ENCODE measurements at places on chromosomes 1 and 21.

DNA sequence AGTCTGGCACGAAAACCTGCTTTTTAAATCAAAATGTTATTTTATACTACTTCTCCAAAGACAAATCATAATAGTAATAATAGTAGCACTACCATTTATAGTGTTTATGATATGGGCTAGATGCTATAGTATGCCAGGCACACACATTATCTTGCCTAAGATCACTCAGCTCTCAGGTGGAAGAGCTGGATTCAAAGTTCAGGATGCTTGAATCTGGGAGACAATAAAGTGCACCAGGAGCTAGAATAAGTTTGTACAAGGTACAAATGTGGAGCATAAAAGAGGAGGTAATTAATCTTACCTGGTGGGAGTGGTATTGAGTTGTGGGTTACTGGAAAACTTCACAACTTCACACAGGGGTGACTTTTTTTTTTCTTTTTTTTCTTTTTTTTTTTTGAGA, 10.0 kb upstream of the ELOVL1 start:
- no peak for DNase-seq

DNA sequence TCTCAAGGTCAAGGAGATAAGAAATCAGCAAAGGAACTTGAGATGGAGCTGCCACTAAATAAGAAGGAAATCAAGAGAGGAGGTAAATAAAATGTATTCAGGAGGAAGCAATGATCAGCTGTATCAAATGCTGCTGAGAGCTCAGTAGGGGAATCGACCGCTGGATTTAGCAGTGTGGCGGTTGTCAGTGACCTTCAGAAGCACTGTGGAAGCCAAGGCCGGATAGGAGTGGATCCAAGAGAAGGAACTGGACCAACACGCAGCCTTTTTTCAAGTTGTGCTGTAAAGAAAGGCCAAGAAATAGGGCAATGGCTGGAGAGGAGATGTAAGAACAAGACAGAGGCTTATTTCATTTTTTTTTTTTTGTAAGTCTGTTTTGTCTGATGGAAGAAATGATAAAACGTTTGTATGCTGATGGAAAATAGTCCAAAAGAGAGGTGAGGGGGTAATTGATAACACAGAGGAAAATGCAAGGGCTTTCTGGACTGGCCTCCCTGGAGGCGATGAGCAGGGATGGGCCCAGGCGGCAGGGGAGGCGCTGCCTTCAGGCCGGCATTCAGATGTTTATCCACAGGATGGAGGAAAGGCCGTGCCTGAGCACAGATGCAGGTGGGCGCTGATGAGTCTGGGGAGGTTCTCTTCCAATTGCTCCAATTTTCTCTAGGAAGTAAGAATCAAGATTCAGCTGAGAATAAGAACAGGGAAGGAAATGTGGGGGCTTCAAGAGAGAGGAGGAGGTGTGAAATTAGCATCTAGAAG, 17.5 kb upstream of the FAM43B start:
- DNase-seq: no peak

GRCh38 chr21:45336870-45337269, 49.2 kb upstream of the POFUT2 start:
- DNase-seq: no peak

DNA sequence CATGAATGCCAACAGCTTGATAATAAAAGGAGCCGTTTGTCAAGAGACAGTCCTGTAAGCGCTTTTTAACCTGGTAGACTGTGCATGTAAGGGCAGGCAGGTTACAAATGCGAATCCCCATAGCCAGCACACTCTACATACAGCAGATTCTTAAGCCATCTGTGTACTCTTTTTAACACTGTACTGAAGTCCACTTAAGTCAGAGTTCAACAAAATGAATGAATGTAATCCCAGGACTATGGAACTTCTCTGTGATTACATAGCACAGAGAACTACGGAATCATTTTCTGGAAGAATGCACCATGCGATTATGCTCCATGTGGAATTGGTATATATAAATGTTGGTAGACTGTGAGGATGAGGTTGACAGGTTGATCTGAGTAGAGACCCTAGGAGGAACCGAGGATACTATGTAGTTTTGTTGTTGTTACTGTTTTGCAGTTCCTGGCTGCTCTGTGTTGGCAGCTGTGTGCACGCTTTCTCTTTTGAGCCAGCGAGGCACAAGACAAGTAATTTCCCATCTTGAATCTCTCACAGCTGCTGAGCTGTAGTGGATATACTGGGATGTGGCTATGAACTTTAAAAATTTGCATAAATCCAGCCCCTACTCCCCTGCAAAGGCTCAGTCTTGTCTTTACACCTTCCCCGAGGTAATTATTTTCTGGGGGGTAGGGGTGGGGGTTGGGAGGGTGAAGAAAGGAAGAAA, 21.9 kb downstream of the LRRC8D start:
- no peak for DNase-seq

DNA sequence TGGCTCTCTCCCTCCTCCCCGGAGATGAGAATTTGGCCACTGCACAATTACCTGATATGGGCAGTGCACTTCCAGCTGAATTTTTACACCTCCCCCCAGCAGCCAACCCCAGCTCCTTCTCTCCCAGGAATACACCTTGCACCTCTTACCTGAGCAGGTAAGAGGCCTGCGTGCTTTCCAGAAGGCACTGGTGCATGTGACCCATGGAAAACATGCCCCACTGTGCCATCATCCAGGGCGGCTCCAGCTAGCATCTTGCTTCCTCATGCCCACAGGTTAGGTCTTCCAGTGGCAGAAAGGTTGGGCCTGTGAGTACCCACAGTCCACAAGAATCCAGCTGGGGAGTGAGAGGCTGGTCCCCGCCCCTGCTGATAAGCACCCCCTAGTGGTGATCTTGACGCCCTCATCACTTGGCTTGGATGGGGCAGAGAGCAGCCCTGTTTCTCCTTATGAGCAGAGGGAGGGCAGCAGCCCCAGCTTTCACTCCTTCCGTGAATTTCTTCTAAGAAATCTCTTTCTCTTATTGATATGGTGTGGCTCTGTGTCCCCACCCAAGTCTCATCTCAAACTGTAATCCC, 57.8 kb downstream of the EDARADD start:
- DNase-seq: peak; percentile 31

GRCh38 chr21:14617871-14618270, 71.8 kb upstream of the SAMSN1 start:
- DNase-seq: no peak
